ENCODE measurements at places on chromosomes 3 and 15. TPM values are rescaled to one million over a fixed set of nuclear protein-coding genes. Genes with fewer than 3 reads are reported as not detected.

DNA sequence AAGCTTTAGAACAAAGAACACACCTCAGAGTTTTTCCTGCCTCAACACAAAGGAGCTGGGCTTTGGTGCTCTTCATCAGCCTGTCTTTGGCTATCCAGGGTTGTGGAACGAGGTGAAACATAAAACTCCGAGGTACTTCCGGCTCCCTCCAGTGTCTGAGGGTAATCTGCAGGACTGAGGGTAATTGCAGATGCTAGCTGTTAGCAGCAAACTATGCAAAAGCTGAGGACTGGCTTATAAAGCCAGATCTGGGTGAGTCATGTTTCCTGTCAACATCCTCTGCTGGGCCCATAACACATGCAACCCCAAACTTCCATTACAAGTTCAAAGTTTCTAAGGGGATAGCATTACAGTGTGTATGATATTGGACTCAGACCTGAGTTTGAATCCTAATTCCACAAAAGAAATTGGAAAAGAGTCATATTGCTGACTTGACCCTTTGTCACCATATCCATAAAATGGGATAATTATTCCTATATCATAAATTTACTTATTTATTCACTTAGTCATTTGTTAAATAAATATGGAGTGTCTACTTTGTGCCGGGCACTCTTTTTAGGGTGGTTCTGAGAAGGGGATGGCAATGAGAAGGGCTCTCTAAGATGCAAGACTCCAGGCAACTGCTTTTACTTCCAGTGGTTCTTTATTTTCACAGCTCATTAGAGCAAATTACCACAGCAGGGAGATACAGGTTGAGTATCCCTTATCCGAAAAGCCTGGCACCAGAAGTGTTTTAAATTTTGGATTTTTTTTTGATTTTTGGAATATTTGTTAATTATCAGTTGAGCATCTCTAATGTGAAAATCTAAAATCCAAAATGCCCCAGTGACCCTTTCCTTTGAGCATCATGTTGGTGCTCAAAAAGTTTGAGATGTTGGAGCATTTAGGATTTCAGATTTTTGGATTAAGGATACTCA, 9.5 kb upstream of the TRIM69 start:
- H3K27me3 ChIP-seq = no peaks in the 10 kb centered on the region
- H3K27ac ChIP-seq = peak overlapping the region; percentile 95
- DNase-seq = peak; percentile 87
- peaks cover 74% of the 10 kb centered on the region for H3K4me1 ChIP-seq
- H3K4me3 ChIP-seq = peak overlapping the region; percentile 61

PAK6 gene
- 0.76 TPM for polyA plus RNA-seq

SCAP gene
- polyA plus RNA-seq = 55.8 TPM

DUT gene
- polyA plus RNA-seq = 59.5 TPM
